ENCODE measurements at places on chromosomes 2 and 18.

- DNase-seq = no peak
Observed at GRCh38 chr2:46645681-46646162, 166.4 kb downstream of the TMEM247 start.

DNA sequence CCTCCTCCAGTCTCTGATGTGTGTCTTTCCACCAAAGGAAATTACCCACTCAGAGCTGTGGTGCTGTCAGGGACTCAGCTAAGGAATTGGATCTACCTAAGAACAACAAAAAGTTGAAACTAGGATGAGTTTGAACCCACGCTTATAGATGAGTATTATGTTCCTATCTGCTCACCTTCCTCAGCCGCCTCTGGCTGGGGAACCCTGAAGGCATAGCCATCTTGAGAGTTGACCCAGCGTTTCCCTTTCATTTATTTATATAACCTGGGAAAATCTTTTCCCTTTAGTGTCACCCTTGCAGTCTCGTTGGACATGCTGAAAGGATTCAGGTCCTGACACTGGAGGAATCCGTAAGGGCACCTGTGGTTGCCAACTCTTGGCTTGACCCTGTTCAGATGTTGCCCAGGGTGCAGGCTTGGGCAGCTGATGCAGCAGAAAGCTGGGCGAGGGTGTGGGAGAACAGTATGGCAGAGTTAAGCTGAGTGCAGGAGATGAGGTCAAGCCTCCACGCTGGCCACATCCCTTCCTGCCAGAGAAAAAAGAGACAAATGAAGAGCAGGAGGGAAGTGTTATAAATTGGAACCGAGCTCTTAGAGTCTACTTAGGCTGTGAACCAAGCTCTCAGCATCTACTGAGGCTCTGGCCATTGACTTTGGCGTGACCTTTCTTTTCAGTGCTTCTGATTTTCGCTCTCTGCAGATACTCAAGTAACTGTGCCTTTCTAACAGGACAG is 1.9 kb downstream of the CDH20 start:
- DNase-seq = no peak

DNA sequence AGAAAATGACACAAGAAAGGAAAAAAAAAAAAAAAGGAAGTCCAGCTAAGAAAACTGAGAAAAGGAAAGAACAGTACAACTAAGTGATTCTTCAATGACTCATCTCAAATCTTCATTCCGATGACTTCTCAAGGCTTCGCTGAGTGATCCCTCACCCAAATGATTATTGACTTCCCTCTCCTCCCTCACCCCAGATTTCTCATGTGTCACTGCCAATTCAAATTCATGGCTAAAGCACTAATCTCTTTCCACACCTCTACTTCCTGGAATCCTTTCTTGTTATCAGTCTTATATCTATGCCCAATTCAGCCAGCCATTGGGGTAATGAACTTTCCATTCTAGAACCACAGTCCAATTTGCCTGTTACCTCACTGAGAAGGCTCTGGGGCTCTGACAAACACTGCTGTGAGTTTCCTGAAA is 7.2 kb upstream of the ABCB11 start:
- no peak for DNase-seq

DNA sequence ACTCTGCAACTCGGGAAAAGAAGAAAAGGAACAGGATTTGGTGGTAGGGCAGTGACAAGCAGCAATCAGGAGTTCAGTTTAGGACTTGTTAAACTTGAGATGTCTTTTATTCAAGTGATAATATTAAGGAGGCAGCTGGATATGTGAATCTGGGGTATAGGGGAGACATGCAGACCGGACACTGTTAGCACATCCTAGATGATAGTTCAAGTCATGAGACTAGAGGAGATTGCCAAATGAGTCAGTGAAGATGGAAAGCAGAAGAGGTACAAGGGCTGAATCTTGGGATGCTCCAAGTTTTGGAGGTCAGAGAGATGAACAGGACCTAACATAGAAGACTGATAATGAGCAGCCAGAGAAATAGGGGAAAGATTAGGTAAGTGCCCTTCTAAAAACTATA is 69.5 kb upstream of the PSME4 start:
- DNase-seq = no peak

Measured in left colon (tissue), 2 donors.